ENCODE measurements at places on chromosomes 5 and 9. TPM values are rescaled to one million over a fixed set of nuclear protein-coding genes. Genes with fewer than 3 reads are reported as not detected.

DNA sequence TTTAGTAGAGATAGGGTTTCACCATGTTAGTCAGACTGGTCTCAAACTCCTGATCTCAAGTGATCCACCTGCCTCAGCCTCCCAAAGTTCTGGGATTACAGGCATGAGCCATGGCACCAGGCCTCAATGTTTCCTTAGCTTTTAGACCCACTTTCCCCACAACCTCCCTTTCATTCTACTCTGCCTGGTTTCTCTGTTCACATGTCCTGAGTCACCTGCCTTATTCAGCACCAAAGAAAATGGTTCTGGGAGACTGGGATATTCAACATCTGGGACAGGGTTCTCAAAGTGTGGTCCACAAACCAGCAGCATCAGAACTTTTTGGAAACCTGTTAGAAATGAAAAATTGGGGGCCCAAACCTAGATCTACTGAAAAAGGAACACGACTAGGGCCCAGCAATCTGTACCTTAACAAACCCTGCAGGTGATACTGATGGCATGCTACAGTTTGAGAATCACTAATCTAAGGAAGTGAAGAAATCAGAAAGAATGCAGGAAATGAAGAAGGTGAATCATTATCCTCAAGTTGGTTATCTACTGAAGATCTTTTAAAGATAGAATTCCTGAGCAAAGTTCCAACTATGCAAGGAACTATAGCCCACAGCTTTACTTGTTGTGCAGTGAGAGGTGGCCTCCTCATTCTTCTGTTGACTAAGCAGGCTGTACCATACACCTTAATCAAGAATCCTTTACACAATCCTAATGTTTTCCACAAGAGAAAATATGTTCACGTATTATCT, 51.8 kb upstream of the CTNNAL1 start:
- no peak for DNase-seq
- peaks cover 45% of the 10 kb centered on the region for H3K36me3 ChIP-seq
- H3K4me3 ChIP-seq: no peak overlapping the region
- no peaks in the 10 kb centered on the region for H3K27me3 ChIP-seq
- no peaks in the 10 kb centered on the region for H3K4me1 ChIP-seq
- no peak overlapping the region for H3K27ac ChIP-seq

GRCh38 chr5:87263498-87263897, 4.2 kb upstream of the RASA1 start:
- H3K36me3 ChIP-seq: peaks cover 11% of the 10 kb centered on the region
- peaks cover 10% of the 10 kb centered on the region for H3K4me1 ChIP-seq
- H3K27ac ChIP-seq: peak overlapping the region; percentile 50
- no peak for DNase-seq
- no peaks in the 10 kb centered on the region for H3K27me3 ChIP-seq

EPB41L4A gene
- 5.8 TPM for total RNA-seq

- no peak overlapping the region for H3K4me3 ChIP-seq
- H3K27me3 ChIP-seq: peaks cover 2% of the 10 kb centered on the region
- DNase-seq: no peak
These were observed 184.4 kb upstream of the DMRT1 start for GRCh38 chr9:656926-657568.

DNA sequence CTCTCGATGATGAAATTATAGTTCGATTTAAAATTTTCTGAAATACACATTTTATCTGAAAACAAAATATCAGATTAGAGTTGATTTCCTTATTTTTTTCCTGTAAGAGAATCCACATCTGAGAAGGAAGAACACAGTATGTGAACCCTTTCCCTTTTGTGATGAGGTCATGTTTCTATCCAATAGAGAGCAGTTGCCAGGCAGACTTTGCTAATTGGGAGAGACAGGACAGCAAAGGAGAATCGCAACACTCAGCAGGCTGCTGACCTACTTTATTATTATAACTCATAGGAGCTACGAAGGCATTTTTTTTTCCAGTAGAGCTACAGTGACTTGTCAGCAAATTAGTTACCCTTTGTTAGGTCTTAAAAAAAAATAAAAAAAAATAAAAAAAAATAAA, 242.1 kb downstream of the HCN1 start:
- H3K36me3 ChIP-seq: no peaks in the 10 kb centered on the region
- no peak overlapping the region for H3K4me3 ChIP-seq
- H3K27me3 ChIP-seq: no peaks in the 10 kb centered on the region
- H3K4me1 ChIP-seq: no peaks in the 10 kb centered on the region
- no peak for DNase-seq

IL3 gene
- total RNA-seq: not detected

- H3K27me3 ChIP-seq: no peaks in the 10 kb centered on the region
- no peaks in the 10 kb centered on the region for H3K36me3 ChIP-seq
- no peak for DNase-seq
These were observed 107.0 kb upstream of the NUDT12 start for GRCh38 chr5:103669615-103670014.

FBP2 gene
- total RNA-seq: not detected

DNA sequence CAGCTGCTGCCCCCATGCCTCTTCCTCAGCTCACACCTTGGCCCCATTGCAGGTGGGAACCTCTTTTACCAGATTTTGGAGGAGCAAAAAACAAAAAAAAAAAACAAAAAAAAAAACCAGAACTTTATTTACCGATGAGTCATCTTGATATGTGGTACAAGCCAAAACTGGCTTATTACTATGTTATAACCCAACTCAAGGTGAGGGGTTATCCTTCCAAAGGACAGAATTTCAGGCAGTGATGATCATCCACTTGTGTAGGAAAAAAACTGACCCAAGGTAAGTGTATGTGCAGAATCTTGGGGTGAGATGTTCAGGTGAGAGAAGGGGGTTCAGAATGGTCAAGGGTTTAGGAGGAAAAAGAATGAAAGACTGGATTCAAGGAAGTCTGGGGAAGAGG, 142.6 kb upstream of the FST start:
- H3K4me1 ChIP-seq: no peaks in the 10 kb centered on the region
- no peak for DNase-seq
- H3K27ac ChIP-seq: no peak overlapping the region
- no peaks in the 10 kb centered on the region for H3K36me3 ChIP-seq
- H3K27me3 ChIP-seq: no peaks in the 10 kb centered on the region
- H3K4me3 ChIP-seq: no peak overlapping the region

- H3K27me3 ChIP-seq: peaks cover 23% of the 10 kb centered on the region
- H3K4me3 ChIP-seq: no peak overlapping the region
- no peak for DNase-seq
- H3K4me1 ChIP-seq: no peaks in the 10 kb centered on the region
- H3K27ac ChIP-seq: no peak overlapping the region
These were observed 22.4 kb upstream of the KIF12 start for GRCh38 chr9:114121227-114122135.

DNA sequence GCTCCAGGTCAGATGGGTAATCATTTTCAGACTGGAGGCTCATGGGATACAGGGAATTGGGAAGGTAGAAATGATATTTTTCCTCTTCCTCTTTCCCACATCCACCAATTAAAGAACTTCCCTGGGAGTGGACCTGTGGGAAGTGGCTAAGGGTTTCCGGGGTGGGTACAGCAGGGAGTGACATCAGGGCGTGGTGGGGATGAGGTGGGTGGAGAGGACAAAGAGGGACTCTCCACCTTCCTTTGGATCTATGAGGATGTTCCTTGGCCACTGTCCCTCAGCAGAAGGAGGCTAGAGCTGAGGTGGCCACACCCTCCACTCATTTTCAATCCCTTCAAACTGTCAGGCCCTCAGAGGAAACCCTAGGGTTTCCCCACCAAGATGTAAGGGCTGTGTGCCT, 54.7 kb downstream of the IRF1 start:
- H3K36me3 ChIP-seq: peaks cover 32% of the 10 kb centered on the region
- no peak for DNase-seq
- H3K4me3 ChIP-seq: no peak overlapping the region
- H3K27me3 ChIP-seq: no peaks in the 10 kb centered on the region

NUDT12 gene
- total RNA-seq: 2.6 TPM

GRCh38 chr5:177469750-177470525, 3.5 kb downstream of the DBN1 start:
- H3K27ac ChIP-seq: no peak overlapping the region
- DNase-seq: no peak
- no peaks in the 10 kb centered on the region for H3K36me3 ChIP-seq
- H3K27me3 ChIP-seq: peaks cover 4% of the 10 kb centered on the region
- peaks cover 6% of the 10 kb centered on the region for H3K4me1 ChIP-seq

DNA sequence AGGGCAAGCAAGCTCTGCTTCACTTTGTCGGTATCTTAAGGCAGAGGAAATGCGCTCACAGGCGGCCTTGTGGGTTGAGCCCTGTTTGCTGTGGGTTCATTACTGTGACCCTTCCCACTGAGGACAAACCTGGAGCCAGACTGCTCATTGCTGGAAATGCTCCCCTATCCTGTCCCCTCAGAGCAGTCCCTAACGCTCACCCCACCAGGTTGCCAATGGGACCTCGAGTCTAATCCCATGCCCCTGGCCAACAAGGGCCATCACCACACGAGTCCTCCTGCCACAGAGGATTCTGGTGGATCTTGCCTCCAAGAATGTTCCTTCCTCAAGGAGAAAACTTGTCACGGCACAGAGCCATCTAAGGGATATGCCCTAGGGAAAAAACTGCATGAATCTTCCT, 14.6 kb downstream of the IPPK start:
- H3K27me3 ChIP-seq: no peaks in the 10 kb centered on the region
- peaks cover 66% of the 10 kb centered on the region for H3K36me3 ChIP-seq
- no peak overlapping the region for H3K27ac ChIP-seq
- no peak for DNase-seq

ECM2 gene
- not detected for total RNA-seq

HRH2 gene
- total RNA-seq: not detected

DNA sequence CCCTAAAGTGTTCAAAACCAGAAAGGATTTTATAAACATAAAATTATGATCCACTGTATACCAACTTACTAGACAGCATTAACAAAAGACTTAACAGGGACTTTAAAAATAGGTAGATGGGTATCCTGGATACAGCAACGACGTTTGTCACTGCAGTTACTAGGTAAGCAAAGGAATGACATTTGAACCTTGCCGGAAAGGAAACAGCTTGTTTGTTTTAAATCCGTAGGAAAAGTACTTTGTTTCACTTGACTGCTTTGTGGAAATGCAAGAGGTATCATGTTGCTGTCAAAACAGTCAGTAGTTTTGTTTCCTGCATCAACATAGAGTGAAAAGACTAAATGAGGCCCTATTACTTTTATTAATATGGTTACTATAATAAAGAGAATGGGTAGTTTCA, 122.9 kb downstream of the CDC42SE2 start:
- DNase-seq: no peak
- H3K4me1 ChIP-seq: peaks cover 32% of the 10 kb centered on the region
- H3K27me3 ChIP-seq: no peaks in the 10 kb centered on the region
- peaks cover 63% of the 10 kb centered on the region for H3K36me3 ChIP-seq

- peaks cover 19% of the 10 kb centered on the region for H3K27me3 ChIP-seq
- no peaks in the 10 kb centered on the region for H3K4me1 ChIP-seq
- H3K27ac ChIP-seq: no peak overlapping the region
These were observed 4.9 kb downstream of the RNF183 start for GRCh38 chr9:113298311-113298710.

ANKRD18B gene
- not detected for total RNA-seq

- peaks cover 9% of the 10 kb centered on the region for H3K36me3 ChIP-seq
- no peak for DNase-seq
- no peaks in the 10 kb centered on the region for H3K4me1 ChIP-seq
- no peak overlapping the region for H3K27ac ChIP-seq
These were observed 147.3 kb downstream of the TLE4 start for GRCh38 chr9:79719021-79719420.

SNAPC3 gene
- total RNA-seq: 36.4 TPM
